ENCODE measurements at places on chromosomes 16 and 17. TPM values are rescaled to one million over a fixed set of nuclear protein-coding genes. Genes with fewer than 3 reads are reported as not detected.

GRCh38 chr16:49952386-49952785 is 72.6 kb upstream of the CNEP1R1 start:
- no peak overlapping the region for H3K4me3 ChIP-seq
- DNase-seq = no peak
- H3K27ac ChIP-seq = no peak overlapping the region
- H3K4me1 ChIP-seq = no peaks in the 10 kb centered on the region
- H3K36me3 ChIP-seq = no peaks in the 10 kb centered on the region
- no peaks in the 10 kb centered on the region for H3K27me3 ChIP-seq

- no peaks in the 10 kb centered on the region for H3K4me1 ChIP-seq
- DNase-seq = peak; percentile 79
- H3K27ac ChIP-seq = peak overlapping the region; percentile 91
Measured at GRCh38 chr16:16073891-16074881, 124.8 kb downstream of the ABCC1 start.

DNA sequence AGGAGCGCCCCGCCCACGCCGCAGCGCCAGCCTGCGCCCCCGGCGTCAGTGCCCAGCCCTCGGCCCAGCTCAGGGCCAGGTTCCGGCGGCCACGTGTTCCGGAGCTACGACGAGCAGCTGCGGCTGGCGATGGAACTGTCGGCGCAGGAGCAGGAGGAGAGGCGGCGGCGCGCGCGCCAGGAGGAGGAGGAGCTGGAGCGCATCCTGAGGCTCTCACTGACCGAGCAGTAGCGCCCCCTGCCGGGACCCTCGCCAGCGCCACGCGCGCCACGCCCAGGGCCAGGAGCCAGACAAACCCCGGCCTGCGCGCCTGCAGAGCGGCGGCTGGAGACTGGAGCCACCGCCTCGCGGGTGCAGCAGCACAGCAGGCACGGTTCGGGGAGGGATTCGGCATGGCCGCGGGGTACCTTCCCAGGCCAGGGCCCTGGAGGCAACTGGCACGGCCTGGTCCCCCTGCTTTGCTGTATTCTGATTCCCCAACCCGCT is 9.3 kb downstream of the CORO6 start:
- no peaks in the 10 kb centered on the region for H3K36me3 ChIP-seq
- peaks cover 26% of the 10 kb centered on the region for H3K4me1 ChIP-seq
- H3K27ac ChIP-seq = no peak overlapping the region
- peaks cover 54% of the 10 kb centered on the region for H3K27me3 ChIP-seq

TUBG2 gene
- 15.3 TPM for total RNA-seq

VKORC1 gene
- total RNA-seq = 100 TPM

DNA sequence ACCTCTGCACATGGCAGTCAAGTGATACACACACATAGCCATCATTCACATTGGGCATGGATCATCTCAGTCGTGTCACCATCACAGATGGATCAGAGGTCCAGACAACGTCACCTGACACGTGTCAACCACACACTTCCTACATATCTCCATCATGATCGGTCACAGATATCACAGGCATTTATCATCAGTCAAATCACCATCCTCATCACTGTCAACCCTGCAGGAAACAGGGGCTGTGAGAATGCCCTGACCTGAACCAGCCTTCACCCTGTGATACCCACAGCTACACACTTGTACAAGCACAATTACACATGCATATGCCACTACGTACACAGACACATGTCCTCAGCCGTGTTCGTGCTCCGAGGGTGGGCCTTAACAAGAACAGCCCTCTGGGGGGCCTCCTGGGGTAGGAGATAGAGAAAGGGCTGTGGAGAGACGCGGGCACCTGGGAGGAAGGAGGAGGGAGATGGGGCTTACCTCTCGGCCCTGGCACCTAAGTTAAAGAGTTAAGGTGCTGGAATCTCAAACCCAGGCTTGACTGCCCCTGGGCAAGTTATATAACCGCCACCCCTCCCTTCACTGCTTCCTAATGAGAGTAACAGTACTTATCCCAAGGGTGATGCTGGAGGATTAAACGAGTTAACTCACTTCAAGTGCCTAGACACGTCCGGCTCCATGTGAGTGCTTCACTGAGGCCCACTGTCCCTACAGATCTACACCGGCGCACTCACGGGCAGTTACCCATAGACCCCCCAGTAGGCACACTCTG is 1.1 kb downstream of the SLC12A4 start:
- DNase-seq = no peak
- no peaks in the 10 kb centered on the region for H3K27me3 ChIP-seq
- no peak overlapping the region for H3K27ac ChIP-seq
- peaks cover 38% of the 10 kb centered on the region for H3K4me1 ChIP-seq
- H3K4me3 ChIP-seq = peak overlapping the region; percentile 91
- H3K36me3 ChIP-seq = no peaks in the 10 kb centered on the region

PMP22 gene
- 2.2 TPM for total RNA-seq

KRT23 gene
- not detected for total RNA-seq

DNA sequence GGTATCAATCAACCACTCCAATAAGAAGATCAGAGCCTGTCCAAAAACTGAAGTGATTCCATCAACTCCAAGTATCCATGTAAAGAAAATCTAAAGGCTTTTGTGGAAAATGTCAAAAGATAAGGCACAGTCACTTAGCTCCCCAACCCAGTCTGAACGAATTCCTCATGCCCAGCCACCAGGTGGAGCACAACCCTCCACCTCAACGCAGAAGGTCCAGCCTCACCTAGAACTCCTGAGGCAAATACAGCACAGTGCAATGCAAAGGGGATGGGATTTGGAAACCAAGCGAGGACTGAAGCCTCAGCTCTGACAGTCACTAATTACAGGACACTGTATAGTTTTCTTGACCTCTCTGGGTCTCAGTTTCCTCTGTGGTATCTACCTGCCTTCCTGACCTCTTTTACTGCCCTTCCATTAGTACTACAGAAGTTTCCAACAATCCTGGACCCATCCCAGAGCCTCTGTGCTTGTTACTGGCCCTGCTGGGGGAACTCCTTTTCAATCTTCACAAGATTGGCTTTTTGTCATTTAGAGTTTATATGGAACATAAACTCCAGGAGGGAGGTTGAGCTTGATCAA is 2.0 kb downstream of the NCBP3 start:
- peaks cover 11% of the 10 kb centered on the region for H3K4me1 ChIP-seq
- peaks cover 31% of the 10 kb centered on the region for H3K36me3 ChIP-seq
- H3K4me3 ChIP-seq = no peak overlapping the region
- H3K27me3 ChIP-seq = no peaks in the 10 kb centered on the region
- H3K27ac ChIP-seq = no peak overlapping the region

PIMREG gene
- 137 TPM for total RNA-seq

GRCh38 chr16:80606221-80606766 is 65.5 kb downstream of the DYNLRB2 start:
- no peaks in the 10 kb centered on the region for H3K27me3 ChIP-seq
- DNase-seq = no peak
- H3K4me3 ChIP-seq = no peak overlapping the region
- H3K27ac ChIP-seq = no peak overlapping the region
- H3K36me3 ChIP-seq = no peaks in the 10 kb centered on the region

Measured in GM23338 (cell line).